ENCODE measurements at places on chromosomes 2 and 18. TPM values are rescaled to one million over a fixed set of nuclear protein-coding genes. Genes with fewer than 3 reads are reported as not detected.

DNA sequence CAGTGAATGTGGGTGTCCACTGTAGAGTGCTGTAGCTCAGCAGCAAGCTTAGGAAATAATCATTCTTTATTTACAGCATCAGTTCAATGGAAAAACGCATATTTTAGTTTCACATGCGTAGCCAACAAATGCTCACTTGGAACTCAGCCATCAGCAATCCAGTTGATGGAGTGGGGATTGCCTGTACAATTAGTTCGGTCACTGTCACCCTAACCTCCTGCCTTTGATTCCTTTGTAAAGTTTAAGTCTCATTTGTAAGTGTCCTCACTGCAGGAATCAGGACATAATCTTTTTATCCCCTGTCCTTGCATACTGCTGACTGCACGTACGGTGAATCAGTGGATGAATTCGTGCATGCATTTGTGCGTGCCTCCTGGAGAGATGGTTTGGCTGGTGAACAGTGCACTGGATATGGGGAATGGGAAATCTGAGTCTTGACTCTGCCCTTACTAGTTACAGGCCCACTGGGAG lies 55.9 kb downstream of the RAB31 start:
- no peak overlapping the region for H3K4me3 ChIP-seq
- peaks cover 54% of the 10 kb centered on the region for H3K4me1 ChIP-seq
- H3K36me3 ChIP-seq = no peaks in the 10 kb centered on the region
- no peak for DNase-seq
- no peaks in the 10 kb centered on the region for H3K27me3 ChIP-seq

The CD28 gene
- total RNA-seq = 0.32 TPM

The TWIST2 gene
- total RNA-seq = 5.3 TPM

- H3K4me3 ChIP-seq = no peak overlapping the region
- no peak for DNase-seq
- H3K4me1 ChIP-seq = no peaks in the 10 kb centered on the region
- no peaks in the 10 kb centered on the region for H3K36me3 ChIP-seq
- no peak overlapping the region for H3K27ac ChIP-seq
- H3K27me3 ChIP-seq = no peaks in the 10 kb centered on the region
Measured at GRCh38 chr2:162403884-162404283, 60.0 kb downstream of the GCA start.

DNA sequence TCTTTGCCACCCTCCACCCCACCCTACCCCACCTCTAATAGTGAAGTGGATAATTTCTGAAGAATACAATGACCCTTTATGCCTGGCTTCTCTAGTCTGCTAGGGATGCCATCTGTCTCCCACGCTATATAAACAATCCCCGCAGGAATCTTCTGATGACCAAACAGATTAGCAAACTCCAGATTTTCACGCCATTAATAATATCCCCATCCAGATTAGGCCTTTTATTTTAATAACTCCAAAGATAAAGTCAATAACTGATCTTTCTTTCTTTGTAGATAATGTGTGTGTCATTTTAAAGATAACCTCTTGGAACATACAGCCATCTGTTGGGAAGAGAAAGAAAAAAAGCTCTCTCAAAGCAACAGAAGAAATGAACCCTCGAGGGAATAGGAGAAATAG lies 47.9 kb upstream of the CCDC150 start:
- H3K4me3 ChIP-seq = no peak overlapping the region
- H3K27ac ChIP-seq = no peak overlapping the region
- H3K4me1 ChIP-seq = peaks cover 10% of the 10 kb centered on the region
- H3K36me3 ChIP-seq = no peaks in the 10 kb centered on the region

GRCh38 chr2:62450716-62451191 lies 55.2 kb downstream of the TMEM17 start:
- H3K36me3 ChIP-seq = no peaks in the 10 kb centered on the region
- H3K27ac ChIP-seq = no peak overlapping the region
- H3K27me3 ChIP-seq = no peaks in the 10 kb centered on the region
- no peaks in the 10 kb centered on the region for H3K4me1 ChIP-seq
- no peak overlapping the region for H3K4me3 ChIP-seq

The DYNC1I2 gene
- total RNA-seq = 79.3 TPM

The PPP1CB gene
- total RNA-seq = 136 TPM

The WDR12 gene
- total RNA-seq = 20.9 TPM

- H3K4me1 ChIP-seq = peaks cover 3% of the 10 kb centered on the region
- H3K27ac ChIP-seq = no peak overlapping the region
- no peaks in the 10 kb centered on the region for H3K27me3 ChIP-seq
- no peak overlapping the region for H3K4me3 ChIP-seq
- no peak for DNase-seq
- H3K36me3 ChIP-seq = no peaks in the 10 kb centered on the region
Measured at GRCh38 chr2:191043438-191043837, 29.5 kb upstream of the STAT1 start.

GRCh38 chr2:127404466-127405254 lies 13.6 kb upstream of the PROC start:
- H3K4me3 ChIP-seq = no peak overlapping the region
- no peaks in the 10 kb centered on the region for H3K36me3 ChIP-seq
- no peak for DNase-seq

DNA sequence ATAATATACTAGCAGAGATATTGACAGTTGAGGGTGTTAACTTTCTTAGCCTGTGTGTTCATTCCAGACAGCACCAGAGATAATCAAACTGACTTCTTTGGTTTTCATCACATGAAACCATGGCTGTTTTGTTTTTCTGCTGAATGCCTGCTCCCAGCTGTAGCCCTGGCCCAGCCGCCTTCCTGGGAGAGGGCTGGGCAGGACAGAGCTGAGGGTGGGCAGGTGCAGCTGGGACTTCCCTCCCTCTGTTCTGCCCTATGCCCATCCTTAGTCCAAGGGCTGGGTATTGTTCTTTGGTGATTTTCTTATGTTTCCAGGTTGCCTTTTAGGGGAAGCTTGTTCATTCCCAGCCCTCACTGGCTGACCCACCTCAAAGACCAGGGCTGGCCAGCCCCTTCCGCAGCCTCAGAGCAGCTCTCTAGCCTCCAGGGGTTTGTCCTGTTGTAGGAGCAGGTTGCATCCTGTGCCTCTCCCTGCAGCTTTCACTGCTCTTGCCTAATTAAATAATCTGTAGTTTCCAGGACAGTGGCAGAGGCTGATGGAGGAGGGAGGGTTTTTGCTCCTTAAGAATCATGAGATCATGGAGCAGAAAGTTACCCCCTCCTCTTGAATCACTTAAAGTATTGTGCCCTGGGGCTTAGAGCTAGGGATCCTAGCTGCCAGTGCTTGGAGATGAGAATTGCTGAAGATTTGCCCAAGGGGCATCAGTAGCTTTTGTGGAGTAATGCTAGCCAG lies 61.4 kb downstream of the MTCL1 start:
- no peaks in the 10 kb centered on the region for H3K36me3 ChIP-seq
- H3K4me1 ChIP-seq = no peaks in the 10 kb centered on the region
- DNase-seq = no peak
- H3K4me3 ChIP-seq = no peak overlapping the region
- no peaks in the 10 kb centered on the region for H3K27me3 ChIP-seq

DNA sequence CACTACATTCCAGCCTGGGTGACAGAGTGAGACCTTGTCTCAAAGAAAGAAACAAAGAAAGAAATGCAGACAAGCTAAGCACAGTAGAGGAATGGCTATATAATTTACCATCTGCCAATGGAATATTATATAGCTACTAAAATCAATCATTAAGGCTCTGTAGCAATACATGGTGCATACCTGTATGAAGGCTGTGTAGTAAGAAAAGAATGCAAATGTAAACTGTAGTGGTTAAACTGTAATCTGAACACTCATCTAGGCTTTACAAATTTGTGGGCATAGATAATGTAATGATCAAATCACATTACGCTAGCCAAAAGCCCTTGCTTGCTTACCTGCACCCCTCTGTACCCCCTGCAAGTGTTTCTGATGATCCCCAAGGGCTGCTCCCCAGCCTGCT lies 230.9 kb downstream of the LTBP1 start:
- H3K27me3 ChIP-seq = no peaks in the 10 kb centered on the region
- no peaks in the 10 kb centered on the region for H3K36me3 ChIP-seq
- H3K4me1 ChIP-seq = no peaks in the 10 kb centered on the region
- H3K4me3 ChIP-seq = no peak overlapping the region
- H3K27ac ChIP-seq = no peak overlapping the region

The CPO gene
- not detected for total RNA-seq

- DNase-seq = no peak
- H3K36me3 ChIP-seq = no peaks in the 10 kb centered on the region
- H3K27me3 ChIP-seq = no peaks in the 10 kb centered on the region
- no peak overlapping the region for H3K27ac ChIP-seq
- H3K4me1 ChIP-seq = no peaks in the 10 kb centered on the region
Measured at GRCh38 chr18:41226186-41226585, 728.8 kb upstream of the PIK3C3 start.

GRCh38 chr2:192775459-192776262 lies 580.9 kb upstream of the TMEFF2 start:
- DNase-seq = no peak
- H3K4me1 ChIP-seq = no peaks in the 10 kb centered on the region
- H3K27ac ChIP-seq = no peak overlapping the region
- H3K4me3 ChIP-seq = no peak overlapping the region
- H3K36me3 ChIP-seq = no peaks in the 10 kb centered on the region

The GNLY gene
- total RNA-seq = 2.9 TPM

The ADCYAP1 gene
- total RNA-seq = 0.57 TPM

The FOXI3 gene
- total RNA-seq = not detected

The NEUROD1 gene
- total RNA-seq = not detected

The MAB21L4 gene
- total RNA-seq = not detected

- DNase-seq = no peak
- no peak overlapping the region for H3K27ac ChIP-seq
- no peaks in the 10 kb centered on the region for H3K4me1 ChIP-seq
- no peaks in the 10 kb centered on the region for H3K36me3 ChIP-seq
Measured at GRCh38 chr2:38771632-38772031, 6.4 kb upstream of the GEMIN6 start.

The KLHL41 gene
- 3.1 TPM for total RNA-seq

The ASIC4 gene
- total RNA-seq = 2.2 TPM

The PLEK gene
- total RNA-seq = 5.8 TPM

DNA sequence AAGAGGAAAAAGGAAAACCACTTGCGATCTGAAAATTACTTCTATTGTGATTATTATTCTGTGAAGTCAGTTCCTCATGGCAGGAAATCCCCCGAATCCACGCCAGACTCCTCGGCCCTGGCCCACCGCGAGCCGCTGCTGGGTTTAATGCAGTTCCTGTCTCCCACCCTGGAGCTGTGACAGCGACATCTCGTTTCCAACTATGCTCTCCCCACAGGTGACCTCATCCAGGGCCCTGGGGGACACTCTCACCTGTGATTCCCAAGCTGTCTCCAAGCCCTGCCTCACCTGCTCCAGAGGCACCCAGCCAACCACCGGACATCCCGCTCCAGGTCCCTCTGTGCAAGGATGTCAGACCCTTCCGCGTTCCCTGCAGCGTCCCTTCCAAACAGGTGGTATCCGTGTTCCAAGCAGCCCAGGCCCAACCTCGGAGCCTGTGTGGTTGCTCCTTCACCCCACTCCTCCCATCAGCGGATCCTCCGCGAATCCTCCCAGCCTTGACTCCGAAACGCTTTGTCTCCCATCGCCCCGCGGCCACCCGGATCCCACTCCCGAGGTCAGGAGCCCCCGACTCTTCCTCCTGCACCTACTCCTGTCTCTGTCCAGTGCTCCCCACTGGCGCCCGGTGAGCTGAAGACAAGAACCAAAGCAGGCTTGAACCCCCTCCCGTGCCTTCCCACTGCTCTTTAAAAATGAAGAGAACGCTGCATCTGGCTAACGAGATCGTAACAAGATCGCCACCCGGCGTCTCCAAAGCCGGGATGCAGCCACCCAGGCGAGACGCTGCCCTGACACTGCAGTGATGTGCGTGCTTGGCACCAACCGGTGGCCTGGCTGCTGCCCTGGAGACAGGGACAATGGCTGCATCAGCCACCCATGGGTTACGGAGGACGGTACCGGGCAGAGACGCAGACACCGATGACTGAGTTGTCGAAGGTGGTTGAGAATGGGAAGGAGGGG lies 96.5 kb downstream of the NDUFA10 start:
- no peak overlapping the region for H3K27ac ChIP-seq
- no peaks in the 10 kb centered on the region for H3K4me1 ChIP-seq
- H3K27me3 ChIP-seq = no peaks in the 10 kb centered on the region
- no peak for DNase-seq
- no peaks in the 10 kb centered on the region for H3K36me3 ChIP-seq

DNA sequence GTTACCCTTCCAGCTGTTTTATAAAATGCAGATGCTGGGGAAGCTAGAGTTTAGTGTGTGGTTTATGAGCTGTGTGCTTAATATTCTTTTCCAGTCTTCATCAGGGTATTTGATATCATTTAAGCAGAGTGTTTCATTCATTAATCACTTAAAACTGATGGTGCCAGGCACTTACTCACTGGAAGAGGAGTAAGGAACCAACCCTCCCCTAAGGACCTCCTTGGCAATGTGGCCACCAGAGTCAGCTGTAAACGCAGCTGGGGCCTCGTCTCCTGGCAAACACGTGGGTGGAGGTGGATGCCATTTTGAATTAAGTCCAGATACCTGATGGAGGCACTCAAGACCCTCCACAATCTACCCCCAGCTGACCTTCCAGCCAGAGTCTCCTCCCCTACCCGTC lies 331.6 kb downstream of the CLIP4 start:
- no peaks in the 10 kb centered on the region for H3K27me3 ChIP-seq
- no peak overlapping the region for H3K27ac ChIP-seq
- DNase-seq = no peak
- H3K4me1 ChIP-seq = no peaks in the 10 kb centered on the region

DNA sequence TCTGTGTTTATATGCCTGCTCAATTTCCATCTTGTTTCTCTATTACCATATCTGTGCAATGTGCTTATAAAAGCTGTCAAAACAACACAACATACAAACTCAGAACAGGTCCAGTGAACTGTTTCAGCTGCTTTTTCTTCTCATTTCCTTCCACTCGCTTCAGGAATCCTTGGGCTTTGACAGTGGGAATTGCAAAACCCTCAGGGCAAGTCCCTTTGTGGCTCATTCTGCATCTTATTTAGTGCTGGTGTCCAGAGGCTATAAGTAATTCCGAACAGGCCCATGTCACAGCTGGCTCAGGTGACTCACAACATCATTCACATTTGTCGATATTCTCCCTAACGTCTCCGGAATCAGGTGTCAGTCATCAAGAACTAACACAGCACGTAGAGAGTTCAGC lies 309.9 kb upstream of the ZNF521 start:
- H3K27me3 ChIP-seq = no peaks in the 10 kb centered on the region
- no peak for DNase-seq
- no peaks in the 10 kb centered on the region for H3K36me3 ChIP-seq
- no peak overlapping the region for H3K4me3 ChIP-seq
- no peaks in the 10 kb centered on the region for H3K4me1 ChIP-seq
- no peak overlapping the region for H3K27ac ChIP-seq

GRCh38 chr18:37272226-37272625 lies 293.4 kb downstream of the CELF4 start:
- DNase-seq = no peak
- no peaks in the 10 kb centered on the region for H3K36me3 ChIP-seq
- H3K4me1 ChIP-seq = no peaks in the 10 kb centered on the region
- no peak overlapping the region for H3K4me3 ChIP-seq

DNA sequence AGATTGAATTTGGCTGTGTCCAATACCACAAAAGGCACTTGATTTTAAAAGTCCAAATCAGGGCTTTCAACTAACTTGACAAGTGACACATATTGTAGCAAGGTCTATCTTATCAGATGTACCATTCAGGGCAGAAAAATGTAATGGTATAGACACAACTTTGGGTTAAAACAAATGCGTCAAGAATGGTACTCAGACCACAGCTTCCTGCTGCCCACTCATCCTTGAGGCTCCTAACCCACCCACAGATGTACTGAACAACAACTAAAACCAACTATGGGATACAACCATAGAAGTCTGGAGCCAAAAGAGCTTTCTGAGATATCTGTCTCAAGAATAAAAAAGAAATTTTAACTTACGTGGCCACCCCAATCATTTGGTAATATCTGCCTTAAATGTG lies 105.2 kb downstream of the RBM43 start:
- no peaks in the 10 kb centered on the region for H3K36me3 ChIP-seq
- H3K4me1 ChIP-seq = no peaks in the 10 kb centered on the region
- H3K4me3 ChIP-seq = no peak overlapping the region
- no peaks in the 10 kb centered on the region for H3K27me3 ChIP-seq
- DNase-seq = no peak

Measured in adrenal gland (tissue), 19 donors.